Stimulated activated CD8-positive, alpha-beta memory T cell treated with anti-CD3 and anti-CD28 coated beads, Interleukin-15, amount 100 ng/mL, for 24 hours (primary cell): ENCODE measurements at places on chromosomes 4 and X.

DNA sequence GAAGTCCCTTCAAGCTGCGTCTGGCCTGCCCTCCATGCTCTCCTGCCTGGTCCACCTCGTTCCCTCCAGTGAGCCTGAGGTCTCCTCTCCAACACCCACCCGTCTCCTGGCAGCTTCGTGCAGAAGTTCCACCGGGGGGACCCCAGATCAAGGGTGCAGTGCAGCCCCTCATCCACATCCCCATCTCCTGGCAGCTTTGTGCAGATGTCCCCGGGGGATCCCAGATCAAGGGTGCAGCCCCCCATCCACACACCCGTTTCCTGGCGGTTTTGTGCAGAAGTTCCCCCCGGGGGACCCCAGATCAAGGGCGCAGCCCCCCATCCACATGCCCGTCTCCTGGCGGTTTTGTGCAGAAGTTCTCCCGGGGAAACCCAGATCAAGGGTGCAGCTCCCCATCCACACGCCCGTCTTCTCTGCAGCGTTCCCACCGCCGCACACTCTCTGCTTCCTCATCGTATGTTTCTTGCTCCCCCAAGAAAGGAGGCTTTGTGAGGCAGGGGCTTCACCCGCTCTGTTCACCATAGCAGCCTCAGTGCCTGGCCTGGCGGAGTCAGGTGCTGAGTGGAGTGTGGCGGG lies 35.7 kb downstream of the PIGG start:
- no peak for DNase-seq

GRCh38 chr4:27288496-27288895 lies 427.9 kb downstream of the STIM2 start:
- no peak for DNase-seq

DNA sequence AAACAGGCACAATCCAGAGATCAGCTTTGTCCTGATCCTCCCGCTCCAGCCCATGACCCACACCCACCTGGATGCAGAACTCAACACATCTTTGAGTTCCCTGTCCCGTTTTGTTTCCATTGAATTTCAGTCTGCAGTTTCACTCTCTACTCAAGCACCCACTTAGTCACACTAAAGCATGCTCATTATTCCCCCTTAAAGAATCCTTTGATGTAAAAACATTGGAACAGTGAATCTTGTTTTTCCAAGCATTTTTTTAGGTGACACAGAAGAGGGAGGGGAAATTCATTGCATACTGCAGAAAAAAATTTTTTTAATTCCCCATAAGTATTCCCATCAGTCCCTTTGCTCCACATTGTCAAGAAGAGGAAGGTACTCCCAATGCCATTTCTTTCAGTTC lies 249.7 kb upstream of the TTC29 start:
- no peak for DNase-seq

- DNase-seq: no peak
Measured at GRCh38 chr4:126731062-126731461, 901.7 kb upstream of the INTU start.
